ENCODE measurements at places on chromosomes 6 and 20.

DNA sequence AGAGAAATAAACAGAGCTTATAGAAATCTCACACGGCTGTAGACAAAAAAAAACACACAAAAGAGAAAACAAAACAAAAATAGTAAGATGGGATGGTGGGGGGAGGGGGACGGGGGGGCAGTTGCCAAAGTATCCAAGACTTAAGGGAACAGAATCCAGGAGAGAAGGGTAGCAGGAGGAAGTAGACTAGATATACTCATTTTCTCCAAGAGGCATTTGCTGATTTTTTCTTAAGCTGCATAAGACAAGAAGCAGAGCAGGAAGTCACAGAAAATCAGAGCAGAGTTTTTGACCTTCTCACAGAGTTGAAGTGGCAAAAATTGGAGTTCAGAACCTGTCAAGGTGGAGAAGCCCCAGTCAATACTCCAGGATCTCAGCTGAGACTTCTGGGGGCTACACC lies 237.7 kb downstream of the HIVEP2 start:
- DNase-seq: no peak

DNA sequence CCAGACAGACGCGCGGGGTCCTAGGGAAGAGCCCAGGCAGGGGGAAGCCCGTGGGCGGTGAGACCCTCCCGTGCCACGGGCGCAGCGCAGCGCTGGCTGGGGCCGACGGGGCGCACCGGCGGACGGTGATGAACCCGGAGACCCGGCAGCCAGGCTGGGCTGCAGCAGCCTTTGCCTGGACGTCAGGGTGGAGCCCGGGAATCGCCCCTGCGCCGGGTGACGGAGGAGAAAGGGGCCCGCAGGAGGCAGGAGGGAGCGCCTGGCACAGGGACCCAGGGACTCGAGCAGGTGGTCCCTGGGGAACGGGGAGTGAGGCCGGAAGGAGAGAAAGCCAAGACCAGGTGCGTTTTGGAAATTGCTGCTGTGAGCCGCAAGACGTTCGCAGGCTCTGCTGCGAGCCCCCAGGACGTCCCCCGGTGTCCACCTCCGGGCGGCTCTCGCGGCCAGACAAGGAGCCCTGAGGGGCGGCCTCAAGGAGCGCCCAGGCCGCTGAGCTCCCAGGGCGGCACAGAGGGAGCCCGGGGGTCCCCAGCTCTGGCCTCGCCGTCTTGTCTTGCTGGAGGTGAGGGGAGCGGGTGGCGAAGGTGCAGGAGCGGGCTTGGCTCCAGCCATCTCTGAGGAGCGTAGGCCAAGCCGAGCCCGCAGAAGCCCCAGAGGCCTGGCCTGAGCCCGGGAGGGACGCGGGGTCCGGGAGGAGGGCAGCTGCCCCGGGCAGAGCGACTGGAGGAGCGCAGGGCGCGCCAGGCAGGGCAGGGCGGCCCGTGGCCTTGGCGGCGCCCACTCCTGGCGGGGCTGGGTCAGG lies 191.2 kb upstream of the PDE10A start:
- DNase-seq: no peak

DNA sequence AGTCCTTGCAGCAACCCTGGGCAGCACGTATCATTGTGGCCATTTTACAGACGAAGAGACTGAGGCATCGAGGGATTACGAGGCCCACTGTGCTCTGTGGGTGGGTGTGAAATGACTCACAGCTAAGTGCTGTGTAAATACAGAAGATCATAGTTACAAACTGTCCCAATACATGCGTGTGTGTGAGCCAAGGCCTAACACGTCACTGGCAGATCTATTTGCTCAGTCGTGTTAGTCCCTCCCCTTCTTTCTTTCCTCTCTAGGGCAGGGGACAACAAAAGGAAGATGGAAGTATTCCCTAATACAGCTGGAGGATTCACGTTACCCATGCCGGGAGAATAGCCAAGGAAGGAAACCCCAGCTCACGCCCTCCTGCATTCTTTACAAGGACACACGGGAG lies 175.9 kb downstream of the CDC5L start:
- no peak for DNase-seq

- DNase-seq: no peak
Observed at GRCh38 chr6:30263734-30264133, 50.5 kb upstream of the TRIM26 start.

GRCh38 chr20:50467174-50467573 lies 43.0 kb upstream of the PTPN1 start:
- no peak for DNase-seq

DNA sequence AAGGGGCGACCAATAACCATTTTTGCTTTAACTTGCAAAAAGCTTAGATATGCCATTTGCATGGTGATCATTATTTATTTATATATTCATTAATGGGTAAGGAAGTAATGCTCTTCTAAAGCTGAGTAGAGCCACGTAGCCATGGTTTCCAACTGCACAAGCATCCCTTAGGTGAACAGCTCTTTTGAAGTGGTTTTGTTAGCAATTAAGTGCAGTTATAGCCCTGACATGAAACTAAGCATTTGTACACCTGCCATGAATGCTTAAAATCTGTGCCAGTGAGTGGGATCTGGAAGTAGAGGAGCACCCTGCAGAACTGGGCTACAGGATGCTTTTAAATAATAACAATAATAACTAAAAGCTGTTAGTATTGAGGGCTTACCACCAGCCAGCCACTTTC lies 19.1 kb downstream of the TRAF3IP2 start:
- DNase-seq: peak; percentile 87

GRCh38 chr6:149864578-149865535 lies 698 bp upstream of the LRP11 start:
- peak; percentile 73 for DNase-seq

DNA sequence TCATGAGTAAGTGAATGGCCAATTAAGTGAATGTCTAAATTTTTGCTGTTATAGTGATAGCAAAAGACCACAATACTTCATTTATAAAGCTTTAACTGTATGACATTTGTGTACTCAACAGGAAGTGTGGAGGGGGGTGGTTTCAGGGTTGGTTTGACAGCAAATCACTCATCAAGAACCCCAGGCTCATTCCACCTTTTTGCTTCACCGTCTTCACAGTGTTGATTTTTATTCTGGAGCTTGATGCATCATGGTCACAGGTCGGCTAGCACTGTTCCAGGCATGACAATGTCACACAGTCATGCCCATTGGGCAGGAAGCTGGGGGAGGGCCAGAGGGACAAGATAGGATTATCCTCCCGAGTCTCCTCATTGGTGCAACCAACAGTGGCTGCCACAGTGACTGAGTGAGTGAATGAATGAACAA lies 75.0 kb downstream of the MDGA1 start:
- peak; percentile 9 for DNase-seq

DNA sequence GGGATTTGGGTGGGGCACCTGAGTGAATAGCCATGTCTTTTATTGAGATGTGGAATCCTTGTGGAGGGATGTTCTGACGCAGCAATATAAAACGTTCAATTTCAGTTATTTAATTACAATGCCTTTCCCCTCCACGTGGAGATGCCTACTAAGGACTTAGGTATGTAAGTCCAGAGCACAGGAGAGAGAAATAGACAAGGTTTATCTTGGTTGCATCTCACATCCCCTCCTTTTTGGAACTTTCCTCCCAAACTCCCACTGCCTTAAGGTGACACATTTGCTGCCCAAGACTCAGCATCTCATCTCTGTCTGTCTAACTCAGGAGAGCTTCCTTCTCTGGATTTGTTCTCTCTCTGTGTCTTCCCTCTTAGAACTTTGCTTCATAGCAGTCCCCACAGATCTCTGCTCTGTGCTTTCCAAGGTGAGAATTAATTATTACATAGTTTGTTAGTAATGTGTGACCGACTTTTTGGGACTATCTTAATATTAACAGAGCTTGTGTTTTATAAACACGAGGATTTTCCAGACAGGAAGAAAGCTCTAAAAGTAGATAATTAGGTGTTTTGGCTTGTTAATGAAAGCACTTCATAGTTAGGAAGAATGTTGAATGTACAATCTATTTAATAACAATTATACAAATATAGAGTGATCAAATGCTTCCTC lies 52.6 kb downstream of the COL19A1 start:
- DNase-seq: no peak

- no peak for DNase-seq
Observed at GRCh38 chr6:55972091-55972490, 96.7 kb upstream of the BMP5 start.

DNA sequence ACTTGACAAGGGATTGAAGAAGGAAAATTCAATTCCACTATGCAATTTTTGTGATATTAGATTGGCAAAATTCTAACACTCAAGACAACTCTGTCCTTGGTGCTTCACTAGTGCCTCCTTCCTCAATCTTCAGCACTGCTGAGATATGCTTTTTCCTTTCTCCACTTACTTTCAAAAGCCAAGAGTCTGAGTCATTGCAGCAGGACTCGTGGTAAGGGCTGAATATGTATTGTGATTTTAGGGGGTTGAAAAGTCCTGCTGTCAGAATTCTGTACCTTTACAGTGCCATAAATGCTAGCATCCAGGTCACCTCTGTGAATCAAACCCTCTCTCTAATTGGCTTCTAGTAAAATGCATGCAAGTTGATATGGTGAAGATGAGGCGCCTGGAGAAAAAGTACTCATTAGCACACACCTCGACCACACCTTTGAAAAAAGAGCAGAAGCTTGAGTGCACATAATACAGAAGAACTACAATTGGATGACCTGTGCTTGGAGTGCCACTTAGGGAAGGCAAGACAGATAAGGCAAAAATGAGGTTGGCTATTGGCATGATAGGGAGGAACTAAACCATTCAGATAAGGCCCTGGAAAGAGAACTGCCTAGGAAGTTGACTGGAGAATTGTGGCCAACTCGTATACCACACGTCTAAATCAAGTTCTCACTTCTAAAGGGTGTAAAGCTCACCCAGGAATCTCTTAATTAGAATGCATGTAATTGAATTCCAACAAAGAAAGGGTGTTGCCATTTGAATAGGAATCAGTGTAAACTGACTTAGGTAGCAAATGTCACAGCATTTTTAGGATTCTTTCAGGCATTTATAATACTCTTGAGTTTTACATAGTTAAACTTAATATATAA lies 43.6 kb upstream of the FAM83B start:
- DNase-seq: no peak

GRCh38 chr20:51064137-51064536 lies 41.2 kb upstream of the KCNG1 start:
- DNase-seq: no peak

DNA sequence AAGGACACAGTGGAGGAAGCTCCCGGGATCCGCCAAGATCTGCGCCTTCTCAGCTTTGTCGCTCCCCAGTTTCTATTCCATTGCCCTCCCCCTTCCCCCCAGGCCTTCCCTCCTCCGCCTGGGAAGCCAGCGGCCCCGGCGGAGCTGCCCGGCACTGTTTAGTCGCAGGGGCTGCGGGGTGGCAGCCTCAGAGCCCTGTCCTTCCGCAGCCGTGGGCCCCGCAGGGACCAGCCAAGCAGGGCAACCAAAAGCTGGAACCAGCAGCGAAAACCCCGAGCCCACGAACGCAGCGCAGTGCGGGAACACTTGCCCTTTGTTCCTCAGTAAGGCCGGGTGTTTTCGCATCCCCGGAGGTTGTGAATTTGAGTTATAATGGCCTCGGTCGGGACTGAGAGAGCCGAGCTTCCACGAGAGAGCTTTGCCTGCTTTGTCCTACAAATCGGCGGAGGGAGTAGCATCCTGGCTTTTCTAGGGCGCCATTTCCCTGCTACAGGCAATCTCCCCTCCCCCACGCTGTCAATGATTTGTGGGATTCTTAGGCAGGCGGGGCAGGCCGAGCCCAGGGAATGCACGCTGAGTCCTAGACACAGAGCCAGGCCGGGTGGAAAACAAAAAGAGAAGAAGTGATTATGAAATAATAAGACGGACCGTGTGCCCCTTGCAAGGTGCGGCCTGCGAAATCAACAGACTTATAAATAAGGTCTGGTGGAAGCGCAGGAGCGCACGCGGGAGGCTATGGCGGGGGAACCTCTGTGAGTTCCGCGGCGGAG lies 4.0 kb upstream of the TUBB2B start:
- DNase-seq: no peak

GRCh38 chr6:151325075-151326050 lies 66.0 kb downstream of the ZBTB2 start:
- no peak for DNase-seq

- DNase-seq: no peak
Observed at GRCh38 chr6:5636210-5637030, 370.3 kb downstream of the NRN1 start.

- no peak for DNase-seq
Observed at GRCh38 chr20:20732641-20733040, 20.2 kb upstream of the RALGAPA2 start.

DNA sequence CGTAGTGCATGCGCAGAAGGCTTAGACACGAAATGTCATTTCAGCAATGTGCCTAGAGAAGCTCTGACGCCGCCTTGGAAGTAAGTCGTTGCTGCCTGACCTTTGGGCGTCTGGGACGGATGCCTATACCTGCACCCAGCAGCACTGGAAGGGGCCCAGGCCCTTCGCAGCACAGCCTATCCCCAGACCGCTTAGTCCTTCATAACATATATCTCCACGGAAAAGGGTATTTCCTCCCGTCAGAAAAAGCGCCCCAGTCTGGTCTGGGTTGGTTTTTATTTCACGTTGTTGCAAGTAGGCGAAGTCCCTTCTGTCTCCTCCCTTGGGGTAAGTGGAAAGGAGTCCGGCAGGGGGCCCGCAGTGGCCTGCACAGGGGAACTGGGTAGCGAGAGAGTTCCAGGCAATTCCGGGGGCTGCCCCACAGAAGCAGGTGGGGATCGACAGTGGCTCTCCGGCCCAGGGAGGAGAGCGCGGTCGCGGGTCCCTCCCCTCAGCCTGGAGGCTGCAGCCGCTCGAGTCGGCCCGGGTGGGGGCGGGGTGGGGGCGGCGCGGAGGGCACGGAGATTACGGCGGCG lies 559 bp upstream of the EYA4 start:
- DNase-seq: no peak

- DNase-seq: no peak
Observed at GRCh38 chr6:1383729-1384548, 5.4 kb upstream of the FOXF2 start.

DNA sequence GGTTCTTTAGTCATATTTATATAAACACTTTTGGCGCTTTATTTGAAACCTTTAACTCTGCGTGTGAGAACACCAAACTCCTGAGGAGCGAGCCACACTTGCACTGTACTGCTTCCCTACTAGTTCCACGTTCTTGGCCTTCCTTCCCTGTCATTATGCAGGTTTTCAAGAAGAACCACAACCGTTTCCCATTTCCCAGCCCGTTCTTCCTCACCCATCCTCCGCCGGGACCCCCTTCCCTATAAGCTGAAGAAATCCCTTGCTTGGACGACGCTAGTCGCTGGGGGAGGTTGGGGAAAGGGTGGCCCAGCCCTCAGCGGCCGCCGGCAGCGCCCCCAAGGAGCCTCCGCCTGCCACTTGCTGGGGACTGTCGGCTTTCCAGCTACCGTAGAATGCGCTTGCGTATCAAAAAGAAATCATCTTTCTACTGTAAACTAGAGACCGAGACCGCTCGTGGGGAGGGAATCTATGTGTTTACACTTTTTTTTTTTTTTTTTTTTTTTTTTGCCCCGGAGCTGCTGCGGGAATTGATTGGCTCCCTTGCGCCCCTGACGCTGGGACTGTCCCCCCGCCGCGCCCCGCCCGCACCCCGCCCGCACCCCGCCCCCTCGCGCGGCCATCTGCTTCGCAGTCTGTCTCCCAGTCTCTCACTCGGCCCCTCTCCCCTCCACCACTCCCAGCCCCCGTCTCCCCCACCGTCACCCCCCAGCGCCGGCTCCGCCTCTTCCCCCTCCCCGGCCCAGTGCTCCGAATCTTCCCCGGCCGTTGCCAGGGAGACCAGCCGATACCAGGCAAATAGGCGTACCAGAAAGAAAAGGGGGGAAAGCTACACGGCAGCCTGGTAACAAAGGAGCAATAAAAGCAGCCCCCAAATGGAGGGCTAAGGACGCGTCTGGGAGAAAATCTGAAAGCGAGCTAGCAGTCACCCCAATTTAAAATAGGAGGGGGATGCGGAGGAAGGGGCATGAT lies 2.3 kb upstream of the MARCKS start:
- DNase-seq: no peak

Data from Jurkat, Clone E6-1 (cell line).